ENCODE measurements at places on chromosomes 1 and 21.

DNA sequence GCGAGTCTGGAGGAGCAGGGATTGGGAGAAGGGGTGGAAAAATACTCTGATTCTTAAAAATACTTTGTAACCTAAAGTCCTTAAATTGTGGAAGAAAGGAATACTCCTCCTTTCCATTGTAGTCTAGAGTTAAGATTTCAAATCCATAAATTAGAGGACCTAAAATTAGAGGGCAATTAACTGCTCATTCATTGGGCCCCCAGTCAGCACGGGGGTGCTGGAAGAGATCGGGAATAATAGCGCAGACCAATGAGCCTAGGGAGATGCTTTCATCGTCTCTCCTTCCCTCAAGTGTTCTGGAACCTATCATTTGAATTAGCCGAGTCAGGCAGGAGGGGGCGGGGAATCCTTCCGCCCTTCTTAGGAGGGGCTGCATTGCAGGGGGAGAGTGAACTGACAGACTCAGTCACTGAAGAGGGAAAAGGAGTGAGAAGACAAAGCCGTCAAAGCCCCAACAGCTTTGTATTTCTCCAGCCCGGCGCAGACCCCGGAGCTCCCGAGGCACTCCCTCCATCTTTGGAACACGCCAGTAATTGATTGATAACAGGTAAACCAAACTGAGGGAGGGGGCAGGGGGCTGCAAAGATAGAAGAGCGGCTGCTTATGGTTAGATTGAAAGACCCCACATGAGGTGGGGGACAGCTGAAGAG, at the start of gene MLLT11:
Gene MLLT11 (plus strand): TSS at position 391 of the 650 bp plus-strand sequence. CDS start 6,828 bp downstream, outside the sequence.
- DNase-seq, result peak; percentile 27

DNA sequence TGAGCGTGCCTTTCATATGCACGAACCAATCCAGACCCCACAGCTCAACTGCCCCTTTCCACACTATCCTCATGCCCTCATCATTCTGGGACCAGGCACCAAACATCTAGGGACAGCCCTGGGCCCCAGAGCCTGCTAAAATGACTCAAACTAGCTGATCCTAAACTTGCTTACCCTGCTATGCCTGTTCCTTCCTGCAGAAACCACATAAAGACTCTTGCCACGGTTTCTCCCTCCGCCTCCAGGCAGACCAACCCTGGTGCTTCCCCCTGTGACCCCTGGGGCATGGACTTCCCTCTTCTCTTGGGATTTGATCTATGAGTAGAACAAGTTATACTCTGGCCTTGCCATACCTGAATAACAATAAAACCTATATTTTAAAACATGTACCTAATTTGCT, 138.0 kb upstream of the CD34 start:
- DNase-seq, result no peak

DNA sequence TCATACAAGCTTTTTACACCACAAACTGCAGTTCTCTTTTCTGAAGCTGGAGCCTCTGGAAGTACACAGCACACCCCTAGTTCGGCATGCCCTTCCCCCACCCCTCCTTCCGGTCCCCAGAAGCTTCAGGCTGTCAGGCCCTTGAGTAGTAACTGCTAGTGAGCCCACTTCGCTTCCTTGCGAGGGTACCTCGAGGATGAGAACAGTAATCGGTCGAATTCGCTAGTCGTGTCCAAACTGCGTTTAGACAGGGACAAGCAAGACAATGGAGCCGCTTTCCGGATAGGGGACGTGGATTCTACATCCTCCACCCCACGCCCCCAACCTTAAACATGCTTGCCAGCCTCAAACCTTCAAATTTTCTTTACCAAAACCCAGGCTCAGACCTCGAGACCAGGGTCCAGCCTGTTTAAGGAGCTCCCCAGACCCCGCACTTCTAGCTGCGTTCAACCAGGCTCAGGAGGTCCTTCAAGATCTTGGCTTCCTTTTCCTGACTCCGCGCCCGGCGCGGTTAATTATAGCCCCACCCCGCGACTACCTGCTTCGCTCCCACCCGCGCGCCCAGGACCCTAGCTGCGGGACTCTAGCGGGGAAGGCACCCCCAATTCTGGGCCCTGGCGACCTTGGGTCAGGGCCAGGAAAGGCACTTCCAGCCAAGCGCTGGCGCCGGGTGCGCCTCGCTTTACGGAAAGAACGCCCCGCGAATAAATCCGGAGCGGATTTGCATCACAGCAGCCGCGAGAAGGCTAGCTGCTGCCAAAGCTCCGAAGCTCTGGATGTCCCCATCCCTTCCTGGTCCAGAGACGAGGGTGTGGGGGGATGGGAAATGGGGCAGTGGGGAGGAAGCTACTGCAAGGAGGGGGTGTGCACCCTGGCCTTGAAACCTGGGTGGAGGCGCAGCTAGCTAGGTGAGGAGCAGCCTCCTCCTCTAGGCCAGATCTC, 8.1 kb upstream of the TSPAN1 start:
- peak; percentile 60 for DNase-seq

DNA sequence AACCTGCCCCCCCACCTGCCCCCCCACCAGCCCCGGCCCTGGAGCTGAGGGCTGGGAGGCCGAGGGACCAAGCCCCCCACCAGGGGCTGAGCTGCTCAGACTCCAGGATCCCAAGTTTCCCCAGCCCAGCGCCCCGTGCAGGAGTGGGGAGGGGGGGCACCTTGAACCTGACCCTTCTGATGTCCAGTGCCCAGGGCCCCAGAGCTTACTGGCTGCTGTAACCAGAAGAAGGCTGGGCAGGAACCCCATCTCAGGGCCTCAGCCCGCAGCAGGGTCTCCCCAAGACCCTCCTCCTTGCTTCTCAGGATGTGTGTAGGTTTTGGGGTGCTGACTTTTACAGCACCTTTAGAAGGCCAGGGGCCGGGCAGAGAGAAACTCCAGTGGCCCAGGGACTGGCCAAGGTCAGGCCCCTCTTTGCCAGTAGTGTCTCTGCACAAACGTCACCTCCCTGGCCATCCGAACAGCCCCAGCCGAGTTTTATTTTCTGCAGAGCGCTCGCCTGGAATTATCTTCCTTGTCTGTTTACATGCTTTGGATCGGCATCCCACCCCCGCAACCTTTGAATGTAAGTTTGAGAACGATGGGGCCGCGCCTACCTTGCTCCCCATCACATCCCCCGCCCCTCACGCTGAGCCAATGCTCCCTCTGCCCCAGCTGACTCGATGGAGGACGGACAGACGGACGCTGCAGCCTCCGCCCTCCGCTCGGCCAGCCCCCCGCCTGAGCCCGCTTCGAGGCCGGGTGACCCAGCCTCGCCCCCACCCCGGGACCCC, 70.1 kb upstream of the CASZ1 start:
- peak; percentile 36 for DNase-seq

- DNase-seq, result peak; percentile 58
Observed at GRCh38 chr1:54404939-54405897, 976 bp downstream of the SSBP3 start.

DNA sequence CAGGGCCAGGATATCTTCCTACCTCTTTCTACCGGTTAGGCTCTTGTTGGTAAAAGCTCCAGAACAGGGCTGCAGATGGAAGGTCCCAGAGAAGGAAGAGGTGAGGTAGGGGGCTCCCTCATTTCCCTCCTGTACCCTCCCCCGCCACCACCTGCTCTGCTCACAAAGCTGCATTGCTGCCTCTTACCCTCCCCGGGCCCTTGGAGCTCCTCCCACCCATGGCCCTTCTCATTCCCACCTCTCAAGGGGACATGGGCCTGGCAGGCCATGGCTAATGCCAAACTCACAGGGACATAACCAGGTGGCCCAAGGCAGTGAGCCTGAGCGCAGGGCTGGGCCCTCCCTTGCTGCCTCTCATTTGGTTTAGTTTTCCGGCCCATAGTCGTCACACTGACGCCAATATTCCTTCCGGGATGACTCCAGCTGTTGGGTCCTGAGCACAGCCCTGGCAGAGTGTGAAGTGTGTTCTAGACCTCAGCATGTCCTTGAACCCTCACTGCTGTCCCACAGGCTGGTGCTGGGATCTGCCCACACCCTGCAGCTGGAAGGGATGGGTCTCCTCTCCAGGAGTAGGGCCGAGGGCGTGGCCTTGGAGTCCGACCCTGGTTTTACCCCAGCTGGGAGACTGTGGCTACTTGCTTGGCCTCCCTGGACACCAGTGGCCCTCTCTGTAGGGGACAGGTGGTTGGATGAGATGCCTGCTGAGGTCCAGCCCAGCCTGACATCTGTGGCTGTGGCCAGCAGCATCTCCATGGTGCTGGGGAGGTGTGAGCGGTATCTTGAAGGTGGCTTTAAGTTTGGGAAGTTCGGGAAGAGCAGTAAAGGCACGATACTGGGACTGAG, 104.6 kb downstream of the ARHGEF10L start:
- DNase-seq, result no peak

GRCh38 chr1:22371408-22371807, 80.2 kb upstream of the ZBTB40 start:
- DNase-seq, result no peak

- no peak for DNase-seq
Observed at GRCh38 chr1:100955322-100955721, 59.4 kb downstream of the SLC30A7 start.

GRCh38 chr1:88298506-88298905, 385.6 kb upstream of the PKN2 start:
- no peak for DNase-seq

GRCh38 chr1:175649416-175649815, 94.0 kb downstream of the TNR start:
- DNase-seq, result no peak

DNA sequence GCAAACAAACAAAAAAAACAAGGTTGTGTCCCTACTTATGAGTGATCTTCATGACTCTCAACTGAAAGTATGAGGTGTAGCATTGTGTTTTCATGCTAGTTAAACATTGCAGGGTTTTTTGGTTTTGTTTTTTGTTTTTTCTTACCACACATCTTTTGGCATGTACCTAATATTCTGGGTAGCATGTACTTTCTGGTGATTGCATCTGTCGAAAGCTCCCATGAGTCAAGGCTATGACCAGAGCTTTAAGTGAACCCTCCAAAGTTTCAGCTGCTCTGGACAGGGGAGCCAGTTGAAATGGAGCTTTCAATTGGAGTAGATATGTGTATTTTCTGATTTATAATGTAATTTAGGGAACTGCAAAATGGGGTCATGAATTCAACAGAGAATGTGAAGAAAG, 115.5 kb downstream of the KCNK2 start:
- no peak for DNase-seq
